ENCODE measurements at places on chromosomes 5 and 9.

GRCh38 chr5:92309336-92309991 lies 926.3 kb upstream of the ARRDC3 start:
- no peak for DNase-seq

DNA sequence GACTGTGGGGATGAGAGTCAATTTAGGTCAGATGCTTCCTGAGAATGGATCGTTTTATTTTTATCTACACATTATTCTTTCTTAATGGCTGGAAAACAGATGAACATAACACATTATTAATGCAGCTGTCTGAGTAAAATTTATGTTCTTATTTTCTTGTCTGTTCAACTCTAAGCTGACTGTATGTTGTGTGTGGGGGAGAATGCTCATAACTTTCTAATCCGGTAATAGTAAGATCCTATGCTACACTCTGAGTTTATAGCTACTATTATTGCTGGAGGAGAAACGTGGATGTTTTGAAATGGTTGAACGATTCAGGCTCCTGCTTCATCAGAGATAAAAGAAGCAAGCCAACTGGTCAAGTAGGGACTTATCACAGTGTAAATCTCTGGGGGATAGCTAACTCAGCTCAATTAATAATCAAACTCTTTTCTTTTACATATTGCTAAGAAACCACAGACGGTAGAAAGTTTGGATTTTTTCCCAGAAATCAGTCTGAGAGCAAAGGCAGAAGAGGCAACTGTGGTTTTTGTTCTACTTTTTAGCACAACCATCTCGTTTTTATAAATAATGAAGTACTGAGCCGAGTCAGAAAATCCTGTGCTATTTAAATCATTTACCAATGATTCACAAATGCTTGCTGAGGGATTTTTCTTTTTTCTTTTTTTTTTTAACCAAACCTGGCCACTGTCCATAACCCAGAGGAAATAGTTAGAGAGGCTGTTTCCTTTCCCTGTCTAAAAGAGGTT lies 265.0 kb upstream of the FAM174A start:
- no peak for DNase-seq

- no peak for DNase-seq
Measured at GRCh38 chr5:93517828-93518227, 63.2 kb downstream of the NR2F1-AS1 start.

- DNase-seq: no peak
Measured at GRCh38 chr9:95857896-95858295, 17.6 kb upstream of the ERCC6L2 start.

DNA sequence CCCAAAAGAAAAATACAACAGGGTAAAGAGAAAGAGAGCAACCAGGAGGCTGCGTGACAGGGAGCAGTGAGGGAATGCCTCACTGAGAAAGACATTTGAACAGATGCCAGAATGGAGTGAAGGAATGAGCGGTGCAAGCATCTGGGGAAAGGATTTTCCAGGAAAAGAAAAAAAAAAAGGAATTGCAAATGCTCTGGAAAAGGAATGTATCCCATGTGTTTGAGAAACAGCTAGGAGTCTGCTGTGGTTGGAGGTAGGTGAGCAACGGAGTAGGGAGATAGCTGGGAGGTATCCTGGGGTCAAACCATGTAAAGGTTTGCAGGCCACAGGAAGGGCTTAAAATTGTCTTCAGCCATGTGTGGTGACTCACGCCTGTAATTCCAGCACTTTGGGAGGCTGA lies 23.6 kb upstream of the CEMIP2 start:
- no peak for DNase-seq

GRCh38 chr9:7273575-7273974 lies 515.8 kb downstream of the KDM4C start:
- no peak for DNase-seq

GRCh38 chr5:169946743-169947295 lies 33.5 kb downstream of the INSYN2B start:
- DNase-seq: no peak
